ENCODE measurements at places on chromosomes 16 and 17.

DNA sequence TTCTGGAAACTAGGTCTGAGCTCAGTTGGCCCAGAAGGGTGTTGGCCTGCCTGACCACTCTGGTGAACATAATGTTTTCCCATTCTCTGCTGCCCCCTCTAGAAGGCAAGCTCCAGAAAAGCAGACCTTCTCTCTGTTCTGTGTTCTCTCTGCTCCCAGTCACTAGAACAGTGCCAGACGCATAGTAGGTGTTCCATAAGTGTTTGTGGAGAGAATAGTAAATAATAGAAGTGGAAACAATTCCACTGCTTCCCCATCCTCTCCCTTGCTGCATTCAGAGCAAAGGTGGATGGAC lies 32.2 kb upstream of the ETV4 start:
- no peak for DNase-seq

DNA sequence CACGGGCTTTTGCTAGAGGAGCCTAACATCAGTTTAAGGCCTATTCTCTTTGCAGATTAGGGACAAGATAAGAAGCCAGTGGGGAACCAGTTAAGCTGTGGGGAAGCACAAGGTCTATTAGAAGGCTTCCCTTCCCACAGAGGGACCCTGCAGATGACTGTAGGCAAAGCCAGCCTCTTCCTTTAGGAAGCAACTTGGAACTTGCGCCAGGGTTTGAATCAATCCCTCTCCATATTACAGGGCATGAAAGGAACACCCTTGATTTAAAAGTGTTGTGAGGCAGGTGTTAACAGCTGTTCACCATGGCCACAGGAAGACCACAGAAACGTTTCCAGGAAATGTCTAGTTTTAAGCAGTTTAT lies 77.3 kb downstream of the RPTOR start:
- no peak for DNase-seq

DNA sequence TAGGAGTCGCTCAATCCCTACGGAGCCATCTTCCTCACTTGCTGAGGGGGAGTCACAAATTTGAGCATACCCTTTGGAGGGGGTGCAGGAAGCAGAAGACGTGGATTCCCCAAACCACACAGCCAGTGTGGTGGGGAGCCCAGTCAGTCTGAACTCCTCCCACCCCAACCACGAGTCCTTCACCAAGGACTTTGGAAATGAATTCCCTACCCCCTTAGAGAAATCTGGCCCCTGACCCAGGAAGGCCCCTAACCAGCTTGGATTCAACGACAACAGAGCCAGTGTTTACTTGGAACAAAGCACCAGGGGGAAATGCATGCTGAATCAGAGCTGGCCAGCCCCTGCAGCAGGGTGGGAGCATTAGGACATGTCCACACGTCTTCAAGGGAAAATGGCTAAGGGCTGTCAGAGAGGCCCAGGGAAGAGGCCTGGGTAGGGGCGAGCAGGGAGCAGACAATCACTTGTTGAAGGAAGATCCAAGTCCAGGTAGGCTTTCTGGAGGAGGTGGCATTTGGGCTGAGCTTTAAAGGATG lies 5.5 kb upstream of the TMEM92 start:
- no peak for DNase-seq

GRCh38 chr17:77436058-77436442 lies 295.3 kb downstream of the SEC14L1 start:
- no peak for DNase-seq

DNA sequence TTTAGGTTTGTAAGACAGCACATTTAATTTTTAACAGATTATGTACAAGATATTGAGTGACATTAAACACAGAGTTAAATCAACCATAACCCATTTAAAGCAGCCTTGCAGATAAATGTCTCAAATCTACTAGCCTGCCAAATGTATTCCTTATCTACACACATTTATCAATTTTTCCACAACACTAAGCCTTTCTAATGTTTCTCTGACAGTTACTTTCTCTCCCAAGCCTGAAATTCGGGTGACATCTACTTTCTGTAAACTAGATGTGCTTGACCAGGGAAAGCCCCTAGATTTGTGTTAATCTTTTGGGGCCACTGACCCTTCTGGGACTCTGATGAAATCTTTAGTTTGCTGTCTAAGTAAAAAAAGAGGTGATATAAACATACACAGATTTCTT lies 69.0 kb downstream of the CDH13 start:
- no peak for DNase-seq

GRCh38 chr16:72935896-72936295 lies 112.0 kb downstream of the ZFHX3 start:
- DNase-seq = no peak

DNA sequence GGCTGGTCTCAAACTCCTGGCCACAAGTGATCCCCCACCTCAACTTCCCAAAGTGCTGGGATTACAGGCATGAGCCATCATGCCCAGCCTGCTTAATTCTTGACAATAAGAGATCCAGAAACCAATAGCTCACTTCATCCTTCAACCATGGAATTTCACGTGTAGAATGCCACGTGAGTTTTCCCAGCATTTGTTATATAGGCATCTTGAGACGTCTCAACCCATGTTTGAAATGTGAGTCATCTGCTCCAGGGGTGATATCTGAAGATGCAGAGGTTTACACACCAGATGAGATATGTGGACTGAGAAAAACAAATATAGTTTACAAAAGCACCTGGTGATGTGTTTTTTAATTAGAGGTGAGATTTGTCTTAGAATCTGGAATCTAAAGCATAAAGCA lies 7.1 kb downstream of the TEKT3 start:
- DNase-seq = no peak

DNA sequence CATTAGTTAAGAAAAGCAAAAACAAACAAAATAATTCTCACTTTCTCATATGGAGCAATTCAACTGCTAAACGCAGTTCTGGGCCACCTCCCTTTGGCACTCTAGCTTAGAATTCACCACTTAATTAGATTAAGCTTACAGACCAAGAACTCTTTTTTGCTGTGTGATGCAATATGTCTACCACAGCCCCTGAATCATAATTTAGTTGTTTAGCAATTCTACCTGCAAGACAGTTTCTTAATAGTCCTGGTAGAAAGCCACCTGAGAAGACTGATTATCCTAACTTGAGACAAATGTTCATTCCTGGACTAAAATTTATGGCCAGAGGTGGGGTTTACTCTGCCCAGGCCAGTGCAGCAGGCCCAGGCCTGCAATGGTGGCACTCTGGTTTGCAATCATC lies 205.9 kb downstream of the HS3ST3A1 start:
- DNase-seq = no peak

- no peak for DNase-seq
These were observed 112.9 kb upstream of the HAS3 start for GRCh38 chr16:68992521-68992920.

DNA sequence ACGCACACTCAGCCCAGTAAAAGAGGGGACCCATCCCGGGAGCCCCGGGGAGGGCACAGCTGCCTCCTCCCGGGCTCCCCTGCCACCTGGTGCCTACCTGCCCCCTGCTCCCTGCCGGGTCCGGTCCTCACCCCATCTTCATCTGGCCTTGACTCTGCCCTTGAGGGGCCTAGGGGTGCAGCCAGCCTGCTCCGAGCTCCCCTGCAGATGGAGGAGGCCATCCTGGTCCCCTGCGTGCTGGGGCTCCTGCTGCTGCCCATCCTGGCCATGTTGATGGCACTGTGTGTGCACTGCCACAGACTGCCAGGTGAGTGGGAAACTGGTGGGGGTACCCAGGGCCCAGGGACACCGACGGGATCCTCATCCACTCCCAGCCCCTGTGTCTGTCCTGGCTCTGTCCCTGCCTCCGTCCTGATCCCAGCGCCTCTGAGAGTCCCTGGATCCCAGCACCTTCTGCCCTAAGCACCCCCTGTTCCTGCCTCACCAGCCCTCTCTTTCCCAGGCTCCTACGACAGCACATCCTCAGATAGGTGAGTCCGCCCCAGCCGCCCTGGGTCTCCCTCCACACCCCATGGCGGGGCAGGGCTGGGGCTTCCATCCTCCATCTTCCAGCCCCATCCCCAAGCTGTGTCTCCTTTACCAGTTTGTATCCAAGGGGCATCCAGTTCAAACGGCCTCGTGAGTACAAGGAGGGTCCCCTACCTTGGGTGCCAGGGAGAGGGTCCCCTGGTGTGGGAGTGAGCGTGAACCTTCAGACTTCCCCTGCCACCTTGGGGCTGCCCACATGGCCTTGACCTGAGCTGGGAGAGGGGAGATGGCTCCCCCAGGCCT lies 574 bp downstream of the LAT start:
- DNase-seq = no peak

Measured in small intestine (tissue), 16 donors.